Sciatic nerve (tissue), 2 donors: ENCODE measurements at places on chromosomes 3 and 15.
A peak's percentile ranks its signal among the peaks of the same experiment; 100 is the strongest.

DNA sequence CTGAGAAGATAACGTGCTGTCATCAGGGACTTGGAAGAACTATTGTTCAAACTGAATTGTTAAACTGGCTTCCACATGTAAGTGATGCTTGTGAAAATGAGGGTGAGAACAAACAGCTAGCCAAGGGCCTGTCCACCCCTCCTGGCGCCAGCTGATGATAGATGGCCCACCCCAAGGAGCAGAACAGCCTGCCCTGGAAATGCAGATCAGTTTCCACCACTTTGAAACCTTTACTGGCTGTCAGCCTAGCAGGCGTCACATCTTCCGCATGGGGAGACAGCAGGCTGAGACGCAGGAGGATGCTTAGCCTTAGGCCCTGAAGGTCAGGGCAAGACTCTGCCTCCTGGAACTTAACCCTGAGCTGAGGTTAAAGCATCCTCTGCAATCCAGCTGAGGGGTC lies 6.4 kb upstream of the SLC51B start:
- DNase-seq: no peak

DNA sequence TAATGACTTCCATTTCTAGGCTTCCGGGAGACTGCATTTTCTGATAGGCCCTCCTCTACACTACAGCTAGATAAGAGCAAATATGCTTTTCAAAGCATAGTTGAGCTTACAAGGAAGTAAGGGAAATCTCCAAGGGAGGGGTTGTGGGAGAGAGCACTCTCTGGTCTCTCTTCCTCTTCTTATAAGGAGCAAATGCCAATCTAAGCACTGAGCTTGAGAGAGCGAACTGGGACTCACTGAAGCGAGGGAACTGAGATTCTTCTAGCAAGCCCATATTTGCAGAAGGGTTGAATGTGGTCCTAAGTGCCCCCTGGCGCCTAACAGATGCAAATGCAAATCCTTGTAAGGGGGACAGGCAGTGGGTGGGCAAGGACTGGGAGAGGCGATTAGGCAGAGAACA lies 164.8 kb downstream of the ERC2 start:
- no peak for DNase-seq

- no peak for DNase-seq
These were observed 46.1 kb downstream of the SOX2 start for GRCh38 chr3:181757694-181758306.

DNA sequence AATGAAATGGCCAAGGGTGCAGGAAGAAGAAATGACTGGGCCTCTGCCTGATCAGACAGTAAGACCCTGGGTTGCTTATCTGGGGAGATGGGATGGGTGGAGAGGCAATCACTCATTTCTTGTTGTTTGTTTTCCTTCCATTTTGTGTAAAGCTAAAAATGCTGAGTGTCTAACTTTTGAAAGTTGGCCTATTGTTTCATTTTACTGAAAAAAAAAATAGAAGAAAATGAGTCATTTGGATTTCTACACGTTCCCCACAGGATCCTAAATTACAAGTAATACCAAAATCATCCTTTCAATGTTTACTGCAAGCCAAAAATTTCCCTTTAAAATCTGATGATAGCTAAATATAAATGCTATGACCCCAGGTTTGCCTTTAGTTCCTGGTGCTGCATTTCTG lies 30.6 kb downstream of the PTX3 start:
- no peak for DNase-seq

- no peak for DNase-seq
These were observed 196.3 kb upstream of the PLSCR5 start for GRCh38 chr3:146801492-146801891.

DNA sequence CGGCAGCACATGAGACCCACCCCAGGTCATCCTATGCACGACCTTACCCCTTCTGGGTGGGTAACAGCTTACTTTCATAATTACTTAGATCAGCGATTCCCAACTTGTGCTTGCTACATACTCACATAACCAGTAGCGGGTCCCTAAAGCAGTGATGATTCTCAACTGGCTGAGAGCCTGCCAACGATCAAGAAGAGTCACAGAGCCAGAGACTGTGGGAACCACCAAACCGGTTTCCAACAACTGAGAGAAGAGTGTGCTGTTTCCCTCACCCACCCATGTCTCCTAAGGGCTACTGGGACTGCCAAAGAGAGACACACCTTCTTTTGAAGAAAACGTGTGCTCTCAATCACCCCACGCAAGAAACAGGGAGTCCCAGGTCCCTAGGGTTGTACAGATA lies 12.0 kb upstream of the XXYLT1 start:
- DNase-seq: no peak

DNA sequence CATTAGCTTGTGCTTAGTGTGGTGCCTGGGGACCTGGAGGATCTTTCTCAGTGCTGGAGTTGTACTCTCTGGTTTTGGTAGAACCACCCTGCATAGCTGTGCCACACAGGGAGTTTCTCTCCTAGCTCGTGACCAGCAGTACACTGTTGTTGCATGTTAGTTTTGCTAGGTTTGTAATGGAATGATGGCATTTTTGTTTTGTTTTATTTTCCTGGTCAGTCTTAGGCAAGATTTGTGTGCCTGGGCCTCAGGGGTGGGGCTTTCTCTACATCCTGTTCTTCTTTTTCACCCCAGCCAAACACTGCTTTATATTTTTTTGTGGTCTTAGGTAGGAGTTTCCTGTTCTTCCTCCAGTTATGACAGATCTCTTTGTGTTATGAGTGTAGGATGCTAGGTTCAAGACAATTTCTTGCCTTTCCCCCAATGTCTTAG lies 534.5 kb upstream of the KCNMB2 start:
- DNase-seq: no peak

GRCh38 chr3:149243540-149243939 lies 21.9 kb upstream of the CP start:
- DNase-seq: no peak

DNA sequence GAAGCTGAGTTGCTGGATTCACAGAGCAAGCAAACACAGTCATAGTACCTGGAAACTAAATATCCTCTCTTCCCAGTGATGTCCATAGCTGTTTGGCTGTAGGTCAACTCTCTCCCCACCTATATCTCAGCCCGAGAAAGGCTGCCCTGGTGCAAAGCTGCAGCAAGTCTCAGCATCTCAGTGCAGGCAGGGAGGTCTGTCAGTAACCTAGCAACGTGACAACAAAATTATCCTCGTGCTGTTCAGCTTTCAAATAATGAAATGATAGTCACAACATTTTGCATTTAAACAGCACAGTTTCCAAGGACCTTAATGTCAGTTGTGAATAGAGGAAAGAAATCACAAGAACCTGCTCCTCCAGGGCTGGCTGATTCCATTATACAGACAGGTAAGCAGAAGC lies 83.6 kb downstream of the CHST2 start:
- DNase-seq: no peak

GRCh38 chr15:81133782-81134461 lies at the start of gene CFAP161:
TSS of gene CFAP161 (plus strand) at chr15:81134270. CDS start at chr15:81134330, 60 bp downstream.
- peak; percentile 85 for DNase-seq

GRCh38 chr3:13524979-13525669 lies 23.8 kb upstream of the FBLN2 start:
- no peak for DNase-seq

DNA sequence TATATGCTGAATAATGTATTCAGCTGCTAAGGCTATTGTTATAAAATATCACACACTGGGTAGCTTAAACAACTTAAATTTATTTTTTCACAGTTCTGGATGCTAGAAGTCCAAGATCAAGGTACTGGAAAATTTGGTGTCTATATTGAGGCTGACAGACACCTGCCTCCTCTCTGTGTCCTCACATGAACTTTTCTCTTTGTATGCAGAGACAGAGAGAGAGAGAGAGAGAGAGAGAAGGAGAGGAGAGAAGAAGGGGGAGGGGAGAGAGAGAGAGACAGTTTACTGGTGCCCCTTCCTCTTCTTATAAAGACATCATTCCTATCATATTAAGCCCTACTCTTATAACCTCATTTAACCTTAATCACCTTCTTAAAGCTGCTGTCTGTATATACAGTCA lies 320.1 kb upstream of the THBS1 start:
- no peak for DNase-seq

DNA sequence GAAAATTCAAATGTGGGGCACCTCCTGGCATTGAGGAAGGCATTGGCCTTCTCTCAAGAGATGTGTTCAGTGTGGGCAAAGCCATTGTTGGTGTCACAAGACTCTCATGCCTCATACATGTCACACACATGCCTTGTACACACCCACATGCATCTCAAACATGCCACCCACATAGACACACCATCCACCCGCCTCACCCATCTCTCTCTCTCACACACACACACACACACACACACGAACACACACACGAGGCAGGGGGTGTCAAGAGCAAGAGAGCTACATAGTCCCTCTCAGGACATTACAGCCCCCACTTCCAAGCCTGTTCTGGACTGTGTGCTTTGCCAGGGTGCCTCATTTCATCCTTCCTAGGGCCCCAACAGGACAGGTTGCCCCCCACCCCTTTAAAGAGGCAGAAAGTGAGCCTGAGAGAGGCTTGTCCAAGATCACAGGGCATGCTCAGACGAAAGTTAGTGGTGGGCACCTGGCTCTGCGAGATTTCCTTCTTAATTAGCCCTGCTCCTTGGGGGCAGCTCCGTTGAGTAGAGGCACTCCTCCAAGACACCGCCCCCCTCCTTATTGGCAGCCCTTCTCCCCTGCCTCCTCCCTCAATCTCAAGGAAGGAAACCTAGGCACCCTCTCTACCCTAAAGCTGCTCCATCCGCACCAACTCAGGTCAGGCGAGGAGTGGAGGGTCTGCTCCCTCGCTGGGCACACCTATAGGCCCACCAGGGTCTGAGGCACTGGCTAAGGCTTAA lies 50.5 kb upstream of the CCDC174 start:
- no peak for DNase-seq

DNA sequence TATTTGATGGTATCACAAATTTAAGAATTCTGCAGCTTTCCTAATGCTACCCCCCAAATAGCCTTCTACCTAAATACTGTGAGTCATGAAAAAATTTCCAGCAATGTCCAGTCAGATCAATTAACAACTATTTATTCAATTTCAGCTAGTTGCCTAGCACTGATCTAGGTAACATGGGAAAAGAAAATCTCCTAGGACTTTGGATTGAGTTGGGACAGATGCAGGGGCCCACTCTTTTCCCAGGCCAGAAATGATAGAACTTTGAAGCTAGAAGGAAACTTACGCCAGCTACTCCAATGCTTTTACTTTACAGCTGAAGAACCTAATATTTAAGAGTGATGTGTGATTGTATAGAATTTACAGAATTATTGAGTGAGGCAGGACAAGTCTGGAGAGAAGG lies 196.3 kb downstream of the FMN1 start:
- no peak for DNase-seq

DNA sequence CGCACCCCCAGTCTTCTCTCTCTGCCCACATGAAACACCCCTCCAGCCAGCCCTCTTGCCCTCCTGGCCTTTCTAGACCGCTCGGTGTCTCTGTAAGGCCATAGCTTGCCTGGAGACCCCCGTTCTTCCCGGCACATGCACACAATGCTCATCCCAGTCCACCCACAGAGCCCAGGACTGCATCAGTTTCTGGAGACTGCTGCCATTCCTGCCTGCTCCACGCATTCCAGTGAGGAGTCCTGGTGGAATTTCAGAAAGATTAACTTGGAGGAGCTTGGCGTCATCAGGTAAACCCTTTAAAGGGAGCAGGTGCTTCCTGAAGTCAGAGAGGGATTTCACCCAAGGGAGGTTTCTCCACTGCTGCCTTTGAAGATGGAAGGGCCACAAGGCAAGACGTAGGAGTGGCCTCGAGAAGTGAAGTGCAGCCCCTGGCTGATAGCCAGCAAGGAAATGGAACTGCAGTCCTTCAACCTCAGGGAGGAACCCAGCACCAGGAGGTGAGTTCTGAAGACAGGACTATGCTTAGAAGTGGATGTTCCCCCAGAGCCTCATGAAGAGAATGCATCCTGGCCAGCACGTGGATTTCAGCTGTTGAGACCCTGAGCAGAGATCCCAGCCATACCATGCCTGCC lies 19.2 kb downstream of the SLC41A3 start:
- no peak for DNase-seq

DNA sequence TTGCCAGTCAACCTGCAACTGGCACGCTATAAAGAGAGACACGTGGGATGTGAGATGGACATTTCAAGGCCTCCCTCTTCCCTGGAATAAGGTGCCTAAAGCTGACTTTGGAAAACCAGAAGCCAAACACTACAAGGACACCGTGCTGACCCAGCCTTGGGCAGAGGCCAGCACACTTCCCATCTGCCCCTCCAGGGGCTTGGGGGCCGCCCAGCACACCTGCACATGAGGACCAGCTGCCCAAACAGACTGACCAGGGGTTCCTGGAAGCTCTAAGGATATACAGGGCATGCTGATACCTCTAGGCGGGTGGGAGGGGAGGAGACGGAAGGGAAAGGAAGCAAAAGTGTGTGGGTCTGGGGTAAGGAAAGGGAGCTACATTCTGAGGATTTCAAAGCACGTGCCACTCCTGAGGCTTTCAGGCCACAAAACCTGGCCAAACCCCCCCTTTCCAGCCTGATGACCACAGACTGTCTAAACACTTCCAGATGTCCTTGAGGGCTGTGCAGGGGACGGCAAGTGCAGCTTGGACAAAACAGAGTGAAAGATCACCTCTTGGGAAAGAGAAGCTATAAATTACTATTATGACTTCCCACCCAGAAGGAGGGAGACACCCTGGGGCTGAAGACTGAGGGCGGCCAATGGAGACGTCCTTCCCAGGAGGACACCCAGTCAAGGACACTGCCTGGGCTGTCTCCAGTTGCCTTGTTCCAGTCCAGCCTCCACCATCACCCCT lies 57.9 kb downstream of the ADCY5 start:
- no peak for DNase-seq

DNA sequence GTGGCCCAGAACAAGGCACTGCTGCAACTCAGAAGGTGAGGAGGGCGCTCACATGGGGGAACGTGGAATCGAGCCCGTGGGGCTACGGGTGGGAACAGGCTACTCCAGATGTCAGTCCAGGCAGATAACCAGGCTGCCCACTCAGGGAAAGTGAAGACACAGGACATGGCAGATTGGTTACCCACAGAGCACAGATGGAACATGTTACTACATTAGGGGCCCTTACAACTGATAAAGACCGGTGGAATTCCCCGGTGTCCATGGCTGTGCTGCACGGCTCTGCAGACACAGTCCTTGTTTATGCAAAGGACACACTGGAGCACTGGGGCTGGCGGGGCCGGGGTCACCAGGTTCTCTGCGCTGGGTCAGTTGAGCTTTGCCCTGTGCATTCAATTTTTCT lies 36.9 kb downstream of the PCSK6 start:
- peak; percentile 32 for DNase-seq

DNA sequence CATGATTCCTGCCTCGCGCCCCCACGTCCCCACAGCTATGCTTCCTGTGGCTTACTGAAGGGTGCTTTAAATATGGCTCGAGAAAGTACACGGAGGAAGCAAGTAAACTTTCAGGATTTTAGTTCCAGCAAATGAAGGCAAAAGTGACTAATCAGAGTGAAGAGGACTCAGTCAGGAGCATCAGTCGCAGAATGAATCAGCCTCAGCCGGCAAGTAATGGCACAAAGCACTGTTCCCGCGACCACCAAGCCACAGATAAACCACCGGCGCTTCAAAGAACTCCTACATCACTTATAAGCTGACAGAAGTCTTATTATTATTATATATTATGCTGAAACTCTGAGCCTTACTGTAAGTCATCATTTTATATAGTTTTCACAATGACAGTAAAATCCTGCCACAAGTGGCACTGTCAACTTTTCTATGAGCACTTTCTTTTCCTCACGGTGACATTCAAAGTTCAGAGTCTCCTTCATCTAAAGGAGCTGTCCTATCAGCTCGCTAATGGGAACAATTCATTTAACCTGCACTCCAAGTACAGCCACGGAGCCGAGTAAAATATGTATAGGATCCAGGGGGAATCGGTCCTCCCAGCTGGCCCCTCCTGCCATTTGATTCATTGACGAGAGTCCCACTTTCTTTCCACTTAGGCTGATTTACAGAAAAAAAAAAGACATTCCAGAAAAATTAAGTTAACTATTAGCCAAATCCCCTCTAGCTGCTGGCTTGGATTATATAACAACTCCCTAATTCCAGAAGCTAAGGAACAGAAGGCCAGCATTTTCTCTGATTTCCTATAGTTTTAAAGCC lies 217.0 kb upstream of the ICE2 start:
- DNase-seq: no peak
